Inflammatory macrophage treated with lipopolysaccharide for 4 hours (primary cell): ENCODE measurements at places on chromosomes 13 and 19.
A peak's percentile ranks its signal among the peaks of the same experiment; 100 is the strongest.

GRCh38 chr19:30078381-30078910 lies 136.4 kb downstream of the URI1 start:
- no peak for DNase-seq

GRCh38 chr13:111317042-111317550 lies 3.3 kb upstream of the TEX29 start:
- no peak for DNase-seq

DNA sequence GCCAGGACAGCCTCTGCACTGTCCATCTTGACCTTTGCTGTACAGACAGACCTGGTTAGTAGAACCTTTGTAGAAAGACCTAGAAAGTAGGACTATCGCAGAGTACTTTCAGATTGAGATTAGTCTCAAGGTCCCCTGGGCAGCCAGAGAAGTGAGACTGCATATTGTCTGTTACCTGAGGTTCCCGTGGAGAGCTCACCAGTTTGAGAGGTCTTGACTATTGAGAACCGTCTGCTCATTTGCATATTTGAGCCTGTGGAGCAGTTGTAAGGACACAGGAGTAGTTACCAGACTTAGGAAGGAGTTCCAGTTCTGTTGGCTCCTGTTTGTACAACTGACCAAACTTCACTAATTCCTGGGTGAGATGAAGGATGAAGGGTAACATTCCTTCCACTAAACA lies 66.2 kb downstream of the SPATA13 start:
- no peak for DNase-seq

GRCh38 chr13:98144027-98144741 lies 1.3 kb downstream of the FARP1 start:
- DNase-seq, result no peak

DNA sequence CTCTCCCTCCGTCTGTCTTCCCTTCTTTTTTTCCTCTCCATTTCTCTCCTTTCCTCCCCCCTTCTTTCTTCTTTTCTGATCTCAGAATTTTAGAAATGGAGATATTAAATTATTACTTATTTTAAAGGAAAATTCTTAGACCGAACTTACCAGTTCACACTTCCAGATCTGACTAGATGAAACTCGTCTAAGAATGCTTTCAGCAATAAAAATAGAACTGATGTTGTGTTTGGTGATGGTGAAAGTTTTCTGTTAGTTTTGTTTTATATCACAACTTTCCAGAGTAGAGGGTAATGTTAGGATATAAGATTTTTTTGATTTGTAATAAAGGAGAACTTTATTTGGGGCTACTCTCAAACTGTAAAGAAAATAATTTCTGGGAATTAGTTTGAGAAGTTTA lies 29.9 kb downstream of the UCHL3 start:
- no peak for DNase-seq

DNA sequence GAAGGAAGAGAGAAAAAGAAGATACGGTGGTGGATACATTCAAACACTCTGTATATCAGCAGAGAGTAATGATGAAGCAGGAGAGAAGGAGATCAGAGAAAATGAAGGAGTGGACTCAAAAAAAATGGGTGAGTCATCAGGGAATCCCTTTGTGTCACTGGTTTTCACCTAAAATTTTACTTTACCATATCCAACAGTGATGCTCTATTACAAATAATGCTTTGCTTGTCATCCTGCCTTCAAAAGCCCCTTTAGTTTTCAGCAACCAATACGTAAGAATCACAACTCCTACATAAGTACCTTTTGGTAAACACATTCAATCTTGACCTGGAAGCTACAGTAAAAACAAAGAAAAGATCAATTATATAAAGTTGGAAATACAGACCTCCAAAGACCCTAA lies 88.8 kb downstream of the ENOX1 start:
- DNase-seq, result no peak

GRCh38 chr13:20945952-20946383 lies 43.4 kb upstream of the XPO4 start:
- peak; percentile 22 for DNase-seq

- no peak for DNase-seq
Observed at GRCh38 chr13:106911020-106911419, 343.1 kb upstream of the ARGLU1 start.

DNA sequence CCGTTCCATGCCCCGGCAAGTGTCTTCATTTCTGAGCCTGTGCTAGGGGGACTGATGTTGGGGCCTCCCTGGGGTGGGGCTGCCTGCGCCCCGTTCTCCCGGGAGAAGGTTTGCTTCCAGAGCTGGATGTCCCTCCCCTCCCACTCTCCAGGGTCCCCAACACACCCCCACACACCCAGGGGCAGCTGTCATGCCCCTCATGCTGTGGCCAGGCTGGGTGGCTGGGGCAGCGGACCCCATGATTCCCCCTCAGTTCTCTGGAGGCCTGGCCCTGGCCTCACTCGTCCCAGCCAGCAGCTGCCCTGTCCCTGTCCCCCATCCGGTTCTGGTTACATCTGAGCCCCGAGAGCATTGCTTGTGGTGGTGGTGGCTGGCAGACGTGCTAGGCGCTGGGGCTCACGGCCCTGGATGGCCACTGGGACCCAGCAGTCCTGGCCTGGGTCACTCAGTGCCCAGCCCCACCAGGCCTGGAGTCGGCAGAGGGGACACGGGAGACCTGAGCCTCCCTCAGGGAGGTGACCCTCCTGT lies 184.8 kb downstream of the KDM4B start:
- no peak for DNase-seq

DNA sequence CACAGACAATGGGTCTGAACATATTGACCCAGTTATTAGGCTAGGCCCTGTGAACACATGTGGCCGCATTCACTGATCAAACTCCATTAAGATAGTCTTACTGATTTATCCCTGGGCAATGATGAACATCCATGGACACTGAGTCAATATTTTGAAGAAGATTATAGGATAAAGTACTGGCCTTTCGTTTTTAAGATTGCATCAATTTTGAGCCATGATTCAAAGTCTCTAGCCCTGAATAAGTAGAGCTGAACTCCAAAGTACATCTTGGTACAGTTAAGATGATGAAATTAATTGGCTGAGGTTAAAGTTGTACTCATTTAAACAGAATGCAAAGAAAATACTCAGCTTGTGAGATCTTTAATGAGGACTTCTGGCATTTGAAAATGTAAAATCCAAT lies 1581.9 kb downstream of the EFNB2 start:
- DNase-seq, result no peak

DNA sequence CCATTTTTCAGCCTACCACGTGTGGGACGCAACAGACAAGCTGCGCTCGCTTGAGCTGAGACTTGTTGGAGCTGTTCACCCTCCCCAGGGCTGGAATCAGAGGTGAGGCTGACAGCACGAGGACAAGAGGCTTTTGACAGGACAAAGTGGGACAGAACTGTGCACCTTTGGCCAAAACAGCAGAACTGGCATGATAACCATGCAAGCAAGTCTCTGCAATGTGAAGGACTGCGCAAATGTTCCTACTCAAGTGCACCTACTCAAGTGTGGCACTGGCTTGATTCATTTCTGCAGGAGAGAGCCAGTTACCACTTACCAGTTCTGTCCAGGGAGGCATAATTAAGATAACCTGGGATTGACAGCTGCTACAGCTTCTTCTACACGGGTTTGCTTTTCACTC lies 62.2 kb upstream of the TM9SF2 start:
- no peak for DNase-seq

- DNase-seq, result peak; percentile 34
Observed at GRCh38 chr19:6108721-6109633, 1.3 kb downstream of the RFX2 start.

- DNase-seq, result peak; percentile 77
Observed at GRCh38 chr13:31909864-31910551, 121.6 kb upstream of the FRY start.

- no peak for DNase-seq
Observed at GRCh38 chr13:69035771-69036170, 1071.9 kb upstream of the ATXN8OS start.

DNA sequence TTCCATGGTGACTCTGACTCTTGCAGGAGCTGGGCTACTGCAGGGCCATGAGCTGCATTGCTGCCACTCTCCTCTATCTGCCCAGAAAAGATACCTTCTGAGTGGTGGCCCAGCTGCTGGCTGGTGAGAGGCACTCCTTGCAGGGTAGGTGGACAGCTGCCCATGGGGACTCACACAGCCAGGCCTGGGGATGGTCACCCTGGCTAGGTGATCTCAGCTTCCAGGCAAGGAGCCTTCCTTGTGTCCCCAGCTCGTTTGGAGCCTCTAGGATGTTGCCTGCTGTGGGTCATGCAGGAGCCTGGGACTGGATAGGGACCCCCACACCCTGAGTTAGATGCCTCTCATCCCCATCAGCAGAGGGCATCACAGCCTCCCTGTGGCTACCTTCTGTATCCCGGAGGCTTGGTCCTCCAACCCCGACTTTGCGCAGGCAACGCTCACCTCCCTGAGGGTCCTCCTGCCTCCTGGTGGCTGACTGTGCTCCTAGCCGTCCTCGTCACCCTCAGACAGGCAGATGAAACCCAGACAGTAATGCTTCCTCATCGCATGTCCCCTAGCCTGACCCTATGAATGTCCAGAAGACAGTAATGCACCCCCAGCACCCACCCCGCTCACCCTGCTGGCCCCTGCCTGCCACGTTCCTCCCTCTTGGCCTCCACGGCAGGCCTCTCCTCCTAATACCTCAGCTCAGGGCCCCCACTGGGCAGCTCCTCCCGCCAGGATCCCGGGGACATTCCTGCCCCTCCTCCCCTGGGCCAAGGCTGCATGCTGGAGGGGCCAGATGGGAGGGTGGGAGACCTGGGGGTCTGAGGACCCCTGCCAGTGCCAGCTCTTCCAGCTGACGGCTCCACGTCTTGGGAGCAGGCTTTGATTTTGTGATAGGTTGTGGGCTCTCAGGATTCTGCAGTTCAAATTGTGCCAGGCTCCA lies 13.6 kb upstream of the ZNF14 start:
- no peak for DNase-seq

- DNase-seq, result no peak
Observed at GRCh38 chr19:8631425-8631819, 989 bp downstream of the NFILZ start.

- DNase-seq, result no peak
Observed at GRCh38 chr13:82447416-82448077, 1434.7 kb downstream of the SLITRK1 start.

GRCh38 chr19:33830264-33830663 lies 33.6 kb downstream of the KCTD15 start:
- DNase-seq, result no peak

DNA sequence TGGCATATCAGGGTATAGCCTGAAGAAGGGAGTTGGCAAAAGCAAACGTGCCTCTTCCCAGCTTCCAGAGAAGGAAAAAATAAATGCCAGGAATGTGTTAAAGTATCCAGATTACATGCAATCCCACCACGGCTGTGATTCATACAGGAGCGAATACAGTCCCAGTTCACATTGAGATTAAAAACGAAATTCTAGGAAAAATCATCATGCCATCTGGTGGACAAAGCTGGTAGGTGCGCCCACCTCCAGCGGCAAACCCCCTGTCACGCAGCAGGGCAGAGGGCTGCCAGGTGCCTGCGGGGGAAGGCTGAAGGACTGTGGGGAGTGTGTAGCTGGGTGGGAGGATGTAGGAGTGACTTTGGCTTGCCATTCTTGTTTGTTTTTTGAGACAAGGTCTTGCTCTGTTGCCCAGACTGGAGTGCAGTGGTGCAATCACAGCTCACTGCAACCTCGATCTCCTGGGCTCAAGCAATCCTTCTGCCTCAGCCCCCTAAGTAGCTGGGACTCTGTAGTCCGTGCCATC lies 6.4 kb upstream of the DMWD start:
- DNase-seq, result peak; percentile 46

GRCh38 chr13:71611292-71611691 lies 255.7 kb downstream of the DACH1 start:
- DNase-seq, result no peak

DNA sequence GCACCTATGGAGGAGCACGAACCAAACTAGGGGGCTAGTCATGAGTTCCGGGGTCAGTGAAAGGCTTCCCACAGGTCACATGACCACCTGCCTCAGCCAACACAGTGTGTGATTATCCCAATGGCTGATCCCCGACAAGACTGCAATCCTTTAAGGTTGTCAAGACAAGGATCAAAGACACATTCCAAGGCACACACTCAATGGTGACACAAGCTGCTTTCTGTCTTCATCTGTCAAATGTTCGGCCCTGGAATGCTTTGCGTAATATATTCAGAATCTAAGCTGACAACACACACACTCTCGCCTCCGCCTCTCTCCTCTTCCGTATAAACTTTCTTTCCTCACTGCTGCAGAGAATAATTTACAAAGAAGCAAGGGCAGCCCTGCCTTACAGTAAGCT lies 11.7 kb downstream of the RANBP3 start:
- DNase-seq, result no peak

GRCh38 chr13:42865768-42866102 lies 84.4 kb downstream of the FAM216B start:
- no peak for DNase-seq

DNA sequence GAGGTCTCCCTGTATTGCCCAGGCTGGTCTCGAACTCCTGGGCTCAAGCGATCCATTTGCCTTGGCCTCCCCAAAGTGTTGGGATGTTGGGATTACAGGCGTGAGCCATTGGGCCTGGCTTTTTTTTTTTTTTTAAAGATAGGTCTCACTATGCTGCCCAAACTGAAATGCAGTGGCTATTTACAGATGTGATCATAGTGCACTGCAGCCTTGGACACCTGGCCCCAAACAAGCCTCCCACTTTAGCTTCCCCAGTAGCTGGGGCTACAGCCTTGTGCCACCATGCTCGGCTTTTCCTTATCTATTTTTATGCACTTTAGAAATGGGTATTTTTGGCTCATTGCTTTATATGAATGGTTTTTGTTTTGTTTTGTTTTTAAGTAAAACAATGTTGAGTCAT lies 37.4 kb downstream of the LSM14A start:
- no peak for DNase-seq

DNA sequence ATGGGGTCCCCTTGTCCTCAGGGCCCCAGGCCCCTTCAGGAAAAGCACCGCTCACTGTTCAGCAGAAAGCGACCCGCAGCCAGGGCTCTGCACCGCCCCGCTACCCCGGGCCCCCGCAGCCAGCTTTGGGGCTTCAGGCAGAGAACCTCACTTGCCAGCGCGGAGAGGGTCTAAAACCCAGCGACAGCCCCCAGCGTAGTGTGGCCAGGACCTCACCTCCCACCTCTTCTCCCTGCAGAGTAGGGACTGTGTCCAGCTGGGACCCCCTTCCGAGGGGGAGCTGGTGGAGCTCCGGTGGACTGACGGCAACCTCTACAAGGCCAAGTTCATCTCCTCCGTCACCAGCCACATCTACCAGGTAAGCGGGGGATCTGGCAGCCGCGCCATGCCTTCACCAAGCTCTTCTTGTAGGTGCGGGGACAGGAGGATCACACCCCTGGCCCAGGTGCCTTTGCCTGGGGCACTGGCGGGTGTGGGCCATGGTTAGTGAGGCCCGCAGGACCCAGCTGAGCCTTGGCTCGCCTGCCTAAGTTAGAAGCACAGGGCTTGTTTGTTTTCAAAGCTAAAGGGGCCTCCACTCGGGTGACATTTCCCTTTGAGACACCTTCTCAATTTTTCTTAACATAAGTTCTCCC lies 175.7 kb downstream of the KDM4B start:
- no peak for DNase-seq

- DNase-seq, result no peak
Observed at GRCh38 chr13:98798849-98799645, 46.6 kb upstream of the SLC15A1 start.

- peak; percentile 76 for DNase-seq
Observed at GRCh38 chr13:51235756-51236490, 13.7 kb downstream of the FAM124A start.

- no peak for DNase-seq
Observed at GRCh38 chr19:29735829-29736228, 20.8 kb upstream of the C19orf12 start.
